ENCODE measurements at places on chromosomes 2 and 18. TPM values are rescaled to one million over a fixed set of nuclear protein-coding genes. Genes with fewer than 3 reads are reported as not detected.

The PCARE gene
- 0.28 TPM for polyA plus RNA-seq

The TANC1 gene
- 29.3 TPM for polyA plus RNA-seq

The ASB1 gene
- polyA plus RNA-seq, result 49.7 TPM

The TMBIM1 gene
- 85.4 TPM for polyA plus RNA-seq

The SNTG2 gene
- polyA plus RNA-seq, result not detected

Measured in hindlimb muscle (tissue), 1 donor.